ENCODE measurements at places on chromosomes 6 and 20.
A peak's percentile ranks its signal among the peaks of the same experiment; 100 is the strongest.

DNA sequence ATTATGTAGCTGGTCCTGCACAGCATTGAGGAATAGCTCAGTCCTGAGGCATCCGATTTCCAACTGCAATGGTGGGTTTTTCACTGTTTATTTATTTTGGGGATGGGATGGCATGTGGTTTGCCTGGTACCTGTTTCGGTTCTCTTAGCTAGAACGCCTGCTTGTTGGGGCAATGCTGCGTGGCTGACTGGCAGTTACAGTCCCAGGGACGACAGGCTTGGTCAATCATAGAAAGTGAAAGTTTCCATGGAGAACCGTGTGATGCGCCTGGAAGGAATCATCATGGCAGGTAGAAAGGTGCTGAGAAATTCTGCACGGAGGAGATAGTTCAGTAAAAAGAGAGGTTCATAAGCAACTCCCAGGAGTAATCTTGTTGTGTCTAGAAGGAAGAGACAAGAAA, 18.4 kb downstream of the ID4 start:
- DNase-seq, result no peak

- peak; percentile 11 for DNase-seq
Observed at GRCh38 chr6:44530209-44530909, 142.9 kb downstream of the CDC5L start.

- peak; percentile 66 for DNase-seq
Observed at GRCh38 chr6:20875369-20875963, 341.2 kb downstream of the CDKAL1 start.

DNA sequence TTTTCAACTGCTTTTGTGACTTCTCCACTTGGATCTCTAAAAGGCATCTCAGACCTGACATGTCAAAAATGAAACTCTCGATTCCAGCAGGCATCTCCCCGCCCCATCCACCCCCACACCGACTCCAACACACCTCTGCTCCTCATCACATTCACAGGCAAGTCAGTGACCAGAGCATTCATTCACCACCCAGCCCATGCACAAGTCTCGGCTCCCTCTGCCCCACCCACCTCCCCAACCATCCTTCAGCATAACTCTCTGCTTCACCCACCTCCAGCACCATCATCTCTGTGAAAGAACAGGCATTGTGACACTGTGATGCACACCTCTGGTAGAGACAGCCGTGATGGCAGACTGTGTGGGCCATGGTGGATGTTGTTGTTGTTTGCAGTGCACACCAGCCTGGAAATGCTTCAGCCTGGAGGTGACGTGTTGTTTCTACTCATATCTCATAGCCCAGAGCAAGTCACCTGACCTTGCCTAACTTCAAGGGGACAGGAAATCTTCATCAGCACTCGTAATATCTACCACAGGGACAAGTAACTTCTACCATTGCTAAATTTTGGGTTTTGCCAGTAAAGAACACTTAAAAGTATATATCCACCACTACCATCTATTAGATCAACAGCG, 56.5 kb downstream of the ANKRD60 start:
- no peak for DNase-seq

DNA sequence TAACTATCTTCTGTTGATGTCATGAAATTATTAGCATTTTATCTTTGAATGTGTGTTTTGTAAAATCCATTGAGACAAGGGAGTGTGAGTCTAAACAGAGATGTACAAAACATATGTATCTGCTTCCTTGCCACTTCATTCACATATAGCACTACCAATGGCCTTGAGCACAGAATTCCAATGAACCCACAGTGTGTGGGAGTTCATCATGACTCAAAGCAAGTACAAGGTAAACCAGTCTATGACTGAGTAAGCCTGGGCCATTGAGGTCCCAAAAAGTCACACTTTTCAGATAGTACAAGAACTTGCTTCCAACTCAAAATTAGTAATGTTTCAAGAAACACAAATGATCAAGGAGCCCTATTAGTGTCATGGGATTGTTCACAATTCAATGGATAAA, 218.6 kb downstream of the MANEA start:
- DNase-seq, result no peak

GRCh38 chr6:42459888-42460287, 8.2 kb upstream of the TRERF1 start:
- DNase-seq, result no peak

DNA sequence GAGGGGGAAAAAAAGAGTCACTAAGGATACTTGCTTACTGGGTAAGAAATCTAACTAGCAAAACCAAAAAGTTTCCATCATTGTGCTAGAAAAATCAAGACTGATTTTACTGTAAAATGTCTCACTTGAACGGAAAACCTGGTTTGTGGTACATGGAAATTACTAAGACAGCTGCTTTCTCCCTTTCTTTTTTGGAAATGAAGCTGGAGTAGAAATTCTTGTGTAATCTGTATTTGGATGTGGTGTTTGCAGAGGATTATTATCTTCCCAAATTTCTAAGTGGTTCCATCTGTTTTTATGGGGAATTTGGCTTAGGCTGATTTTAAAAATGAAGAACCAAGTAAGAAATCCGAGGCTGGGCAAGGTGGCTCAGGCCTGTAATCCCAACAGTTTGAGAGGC, 20.4 kb downstream of the EPB41L2 start:
- DNase-seq, result peak; percentile 69

DNA sequence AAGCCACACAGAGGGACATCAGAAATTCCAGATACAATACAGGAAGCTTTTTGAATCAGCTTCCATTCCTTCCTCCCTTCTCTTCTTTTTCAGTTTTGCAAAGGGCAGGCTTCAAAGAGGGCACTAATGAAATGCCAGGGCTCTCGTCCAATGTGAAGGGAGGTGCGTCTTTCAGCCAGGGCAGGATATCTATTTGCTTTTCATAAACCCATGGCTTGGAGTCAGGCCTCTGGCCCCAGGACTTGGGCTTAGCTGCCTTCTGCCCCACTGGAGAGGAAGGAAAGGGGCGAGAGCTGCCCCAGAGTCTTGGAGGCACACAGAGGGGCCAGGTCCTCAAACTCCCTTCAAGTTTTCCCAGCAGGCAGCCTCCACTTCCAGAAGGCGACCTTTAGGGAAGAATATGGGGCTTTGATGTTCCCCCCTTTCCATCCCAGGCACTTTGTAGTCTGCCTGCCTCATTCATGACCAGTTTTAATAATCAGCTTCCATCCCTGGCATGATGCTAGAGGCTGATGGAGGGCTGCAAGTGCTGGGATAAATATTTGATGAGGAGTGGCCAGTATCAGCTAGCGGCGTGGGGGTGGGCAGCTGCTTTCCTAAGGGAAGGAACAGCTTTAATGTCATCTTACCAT, 234.8 kb downstream of the NRN1 start:
- no peak for DNase-seq

All from adipocyte (in vitro differentiated cells).